ENCODE measurements at places on chromosomes 11 and 22.

- DNase-seq, result no peak
Observed at GRCh38 chr11:71131861-71132260, 120.5 kb downstream of the SHANK2 start.

GRCh38 chr11:3091081-3091845, 34.0 kb upstream of the CARS1 start:
- no peak for DNase-seq

GRCh38 chr22:39422101-39422500, 22.5 kb downstream of the TAB1 start:
- no peak for DNase-seq

GRCh38 chr11:111762981-111763643, 3.1 kb downstream of the PPP2R1B start:
- DNase-seq, result no peak

DNA sequence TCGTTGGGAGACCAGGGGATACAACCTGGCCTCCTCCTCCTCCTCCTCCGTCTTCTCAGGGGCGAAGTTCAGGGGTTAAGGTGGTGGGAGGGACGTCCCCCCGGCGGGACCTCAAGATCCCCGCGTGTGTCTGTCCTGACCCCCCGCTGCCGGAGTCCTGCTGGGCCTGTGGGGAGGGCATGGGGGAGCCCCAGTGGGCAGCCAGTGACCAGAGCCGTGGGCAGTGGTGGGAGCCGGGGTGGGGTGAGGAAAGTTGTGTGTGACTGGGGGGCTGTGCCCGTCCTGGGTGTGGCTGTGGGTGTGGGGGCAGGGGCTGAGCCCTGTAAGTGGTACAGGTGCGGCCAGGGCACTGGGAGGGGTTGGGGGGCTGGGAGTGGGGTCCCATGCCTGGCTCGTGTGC, 10.1 kb downstream of the TSPAN4 start:
- DNase-seq, result no peak

DNA sequence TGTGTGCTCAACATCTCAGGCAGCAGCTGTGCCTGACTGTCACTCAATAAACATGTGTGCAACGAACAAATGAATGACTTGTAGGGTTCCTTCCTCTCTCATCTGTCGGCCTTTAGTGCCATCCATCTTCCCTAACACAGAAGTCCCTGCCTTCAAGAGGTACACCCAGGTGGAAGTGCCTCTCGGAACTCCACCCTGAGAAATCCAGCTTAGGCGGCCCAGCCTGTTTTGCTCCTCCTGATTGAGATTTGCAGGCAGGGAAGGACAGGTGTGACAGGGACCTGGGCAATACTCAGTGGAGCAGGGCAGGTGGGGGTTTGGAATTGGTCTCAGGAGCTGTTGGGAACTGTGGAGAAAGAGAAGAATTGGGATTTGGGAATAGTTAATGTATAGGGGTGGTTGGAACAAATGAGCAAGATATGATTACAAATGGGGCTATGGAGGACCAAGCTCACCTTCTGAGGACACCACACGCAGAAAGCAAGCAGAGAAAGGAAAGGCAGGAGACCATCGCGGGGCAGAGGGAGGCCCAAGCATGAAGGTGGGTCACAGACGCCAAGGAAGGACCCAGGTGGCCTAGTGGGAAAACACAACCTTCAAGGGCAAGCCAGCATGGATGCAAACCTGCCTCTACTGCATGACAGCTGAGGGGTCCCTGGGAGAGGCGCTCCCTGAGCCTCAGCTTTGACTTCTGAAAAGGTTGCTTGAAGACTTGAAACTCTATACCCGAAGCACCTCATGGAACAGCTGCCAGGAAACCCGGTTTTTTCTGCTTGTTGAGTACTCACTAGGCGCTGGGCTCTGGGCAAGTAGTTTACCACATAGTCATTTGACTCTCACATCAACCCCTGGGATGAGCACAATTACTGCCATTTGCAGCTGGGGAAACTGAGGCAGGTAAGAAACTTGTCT, 40.9 kb upstream of the ANO1 start:
- DNase-seq, result no peak

DNA sequence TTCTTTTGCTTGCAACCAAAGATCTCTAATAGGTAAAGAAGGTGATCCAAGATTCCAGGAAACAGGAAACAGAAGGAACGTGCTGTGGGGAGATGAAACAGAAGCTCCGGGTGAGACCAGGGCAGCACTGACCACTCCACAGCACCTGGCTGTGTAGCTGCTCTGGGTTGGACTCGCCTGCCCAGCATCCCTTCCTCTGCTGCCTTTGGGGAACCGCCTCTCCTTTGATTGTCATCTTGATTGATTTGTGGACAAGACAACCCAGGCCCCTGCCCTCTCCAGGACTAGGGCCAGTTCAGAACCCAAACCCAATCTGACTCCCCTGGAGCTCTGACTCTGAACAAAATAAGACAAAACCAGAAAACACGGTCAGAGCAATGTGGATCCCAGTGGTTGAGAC, 14.7 kb upstream of the APOBEC3A start:
- no peak for DNase-seq

DNA sequence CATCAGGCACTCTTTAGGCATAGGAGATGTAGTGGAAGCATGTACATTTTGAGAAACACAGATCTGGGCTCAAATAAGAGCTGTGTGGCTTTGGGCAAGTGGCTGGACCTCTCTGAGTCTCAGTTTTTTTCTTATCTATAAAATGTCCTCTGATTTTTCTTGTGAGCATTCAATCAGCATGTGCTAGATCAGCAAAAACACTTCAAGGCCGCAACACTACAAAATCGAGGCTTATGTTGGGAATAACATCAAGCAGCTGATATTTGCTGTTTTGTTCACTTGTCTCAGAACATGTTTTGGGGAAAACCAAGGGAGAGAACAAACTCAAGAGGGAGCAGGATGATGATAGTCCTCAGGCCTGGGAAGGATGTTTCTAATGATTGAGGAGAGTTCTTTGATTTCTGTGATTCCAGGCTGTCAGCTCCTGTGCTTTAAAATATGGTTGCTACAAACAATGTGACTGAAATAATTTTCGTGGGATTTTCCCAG, at the start of gene OR4X1:
OR4X1 (plus strand) TSS at position 439 of the 489 bp plus-strand sequence; CDS start at position 439, 0 bp downstream.
- no peak for DNase-seq

DNA sequence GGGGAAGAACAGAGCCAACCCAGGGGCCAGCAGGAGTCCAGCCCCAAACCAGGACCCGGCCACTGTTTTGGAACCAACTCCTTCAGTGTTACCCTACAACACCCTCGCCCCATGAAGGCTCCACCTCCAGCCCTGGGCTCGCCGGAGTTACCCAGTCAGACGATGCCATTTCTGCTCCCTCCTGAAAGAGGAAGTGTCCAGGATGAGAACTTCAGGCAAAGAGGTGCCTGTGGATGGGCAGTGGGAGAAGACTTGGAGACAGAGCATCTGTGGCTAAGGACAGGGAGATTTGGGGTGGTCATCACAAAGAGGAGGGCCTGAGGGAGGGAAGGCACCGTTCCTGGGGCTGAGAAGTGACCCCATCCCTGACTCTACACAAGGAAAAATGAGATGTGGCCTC, 14.0 kb downstream of the APOBEC3B start:
- no peak for DNase-seq

DNA sequence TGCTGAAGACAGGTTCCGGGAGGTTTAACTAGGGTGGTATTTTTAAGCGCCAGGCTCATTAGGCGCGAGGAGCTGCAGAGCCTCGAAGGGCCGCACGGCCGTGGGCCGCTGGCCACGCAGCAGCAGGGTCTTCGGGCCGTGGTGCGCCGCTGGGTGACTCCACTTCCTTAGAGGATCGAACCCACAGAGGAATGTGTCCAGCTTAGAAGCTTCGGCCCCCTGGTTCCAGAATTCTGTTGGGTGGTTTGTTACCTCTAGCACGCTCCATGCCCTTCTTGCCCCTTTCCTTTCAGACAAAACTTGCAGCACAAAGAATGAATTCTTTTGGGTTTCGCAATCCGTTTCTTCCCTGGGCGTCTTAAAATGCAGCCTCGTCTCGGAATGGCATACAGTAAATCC, 773 bp upstream of the PATL1 start:
- DNase-seq, result no peak

GRCh38 chr22:41048791-41049717, 43.3 kb upstream of the EP300 start:
- DNase-seq, result no peak

DNA sequence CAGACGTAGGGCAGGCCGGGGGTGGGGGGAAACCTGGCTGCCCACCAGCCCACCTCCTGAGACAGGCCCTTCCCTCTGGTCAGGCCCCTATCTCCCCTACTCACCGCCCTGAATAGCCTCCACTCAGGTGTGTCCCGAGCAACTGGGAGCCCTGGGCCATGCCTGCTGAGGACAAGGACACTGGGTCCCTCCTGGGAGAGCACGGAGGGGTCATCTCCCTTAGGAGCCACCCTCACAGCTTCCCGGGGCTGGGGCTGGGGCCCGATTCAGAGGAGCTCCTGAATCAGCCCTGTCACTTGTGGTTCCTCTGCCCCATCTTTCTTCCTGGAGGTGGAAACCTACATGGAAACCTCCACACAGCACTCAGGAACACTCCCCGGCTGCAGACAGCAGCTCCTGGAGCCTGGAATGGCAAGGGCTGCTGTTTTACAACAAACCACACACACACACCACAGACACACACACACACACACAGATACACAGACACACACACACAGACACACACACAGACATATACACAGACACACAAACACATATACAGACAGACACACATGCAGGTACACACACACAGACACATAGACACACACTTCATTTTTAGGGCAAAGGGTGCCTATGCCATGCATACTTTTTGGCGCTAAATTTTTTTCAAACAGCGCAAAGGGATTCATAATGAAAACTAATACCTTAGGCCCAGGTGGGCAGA, 9.6 kb upstream of the EMID1 start:
- DNase-seq, result no peak

- DNase-seq, result no peak
Observed at GRCh38 chr11:60242740-60243239, at the start of gene MS4A4E. MS4A4E (minus strand) TSS chr11:60243137; CDS start chr11:60230055, 13,082 bp downstream.
